ENCODE measurements at places on chromosomes 7 and 10. TPM values are rescaled to one million over a fixed set of nuclear protein-coding genes. Genes with fewer than 3 reads are reported as not detected.

DNA sequence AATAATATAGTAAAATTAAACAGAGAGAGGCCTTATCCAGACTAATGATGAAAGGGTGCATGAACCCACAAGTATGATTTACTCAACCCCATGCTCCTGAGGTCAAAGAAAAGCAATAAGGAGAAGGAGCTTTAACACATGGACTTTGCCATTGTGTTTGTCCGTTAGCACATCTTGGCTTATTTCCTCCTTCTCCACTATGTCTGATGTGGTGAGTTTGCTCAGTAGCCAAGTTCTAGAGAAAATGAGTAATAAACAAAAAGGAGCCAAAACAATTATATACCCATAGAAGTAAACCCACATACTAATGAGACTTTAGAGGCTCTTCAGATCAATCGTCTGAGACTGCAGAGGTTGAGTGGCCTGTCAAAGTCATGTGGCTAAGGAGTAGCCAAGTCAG lies 26.1 kb upstream of the ADD3 start:
- DNase-seq: peak; percentile 70

DNA sequence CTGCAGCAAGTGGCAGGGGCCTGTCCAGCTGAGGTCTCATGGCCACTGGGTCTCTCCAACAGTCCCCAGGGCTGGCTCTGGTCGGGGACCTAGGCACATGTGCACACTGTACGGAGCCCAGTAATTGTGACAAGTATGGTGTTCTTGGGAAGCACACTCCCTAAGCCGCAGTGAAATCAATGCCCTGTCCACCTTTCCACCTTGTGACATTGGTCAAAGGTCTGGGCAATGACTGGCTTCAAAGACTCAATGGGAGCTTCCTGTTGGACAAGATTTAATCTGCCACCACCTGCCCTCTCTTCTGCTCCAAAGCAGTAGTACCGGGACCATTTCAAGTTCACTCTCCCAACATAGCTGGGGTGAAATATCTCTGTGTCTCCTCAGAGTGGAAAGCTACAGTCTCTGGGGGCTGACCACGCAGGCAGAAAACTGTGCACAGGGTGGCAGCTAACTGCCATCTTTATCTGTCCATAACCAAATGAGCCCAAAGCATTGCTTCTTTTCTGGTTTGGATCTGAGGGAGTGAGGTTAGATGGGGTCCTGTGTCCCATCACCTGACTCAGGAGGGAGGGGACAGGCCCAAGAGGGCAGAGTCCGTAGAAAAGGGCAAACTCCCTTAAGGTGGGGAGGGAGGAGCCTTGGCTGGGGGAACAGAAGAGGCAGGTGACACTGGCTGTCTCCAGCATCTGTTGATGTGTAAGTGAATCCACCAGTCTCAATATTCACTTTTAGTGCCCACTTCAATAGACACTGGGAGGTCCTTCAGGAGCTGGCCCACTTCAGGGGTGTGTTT lies 307.7 kb downstream of the TNS3 start:
- DNase-seq: no peak

DNA sequence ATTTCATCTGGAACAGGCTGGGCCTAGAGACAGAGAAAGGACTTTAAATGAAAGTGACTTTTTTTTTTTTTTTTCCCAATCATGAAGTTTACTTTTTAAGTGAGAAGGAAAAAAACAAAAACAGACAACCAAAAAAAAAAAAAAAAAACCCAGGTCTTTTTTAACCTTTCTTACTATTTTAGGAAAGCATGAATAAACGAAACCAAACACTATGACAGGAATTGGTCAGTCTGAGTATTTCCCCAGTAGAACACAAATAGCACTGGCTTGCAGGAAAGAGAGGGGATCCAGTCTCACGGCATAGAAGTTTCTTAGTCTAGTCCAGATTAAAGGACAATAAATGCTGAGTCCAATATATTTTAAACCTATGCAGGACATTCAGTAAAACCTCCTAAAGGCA lies 180.5 kb upstream of the CCDC6 start:
- no peak for DNase-seq

DNA sequence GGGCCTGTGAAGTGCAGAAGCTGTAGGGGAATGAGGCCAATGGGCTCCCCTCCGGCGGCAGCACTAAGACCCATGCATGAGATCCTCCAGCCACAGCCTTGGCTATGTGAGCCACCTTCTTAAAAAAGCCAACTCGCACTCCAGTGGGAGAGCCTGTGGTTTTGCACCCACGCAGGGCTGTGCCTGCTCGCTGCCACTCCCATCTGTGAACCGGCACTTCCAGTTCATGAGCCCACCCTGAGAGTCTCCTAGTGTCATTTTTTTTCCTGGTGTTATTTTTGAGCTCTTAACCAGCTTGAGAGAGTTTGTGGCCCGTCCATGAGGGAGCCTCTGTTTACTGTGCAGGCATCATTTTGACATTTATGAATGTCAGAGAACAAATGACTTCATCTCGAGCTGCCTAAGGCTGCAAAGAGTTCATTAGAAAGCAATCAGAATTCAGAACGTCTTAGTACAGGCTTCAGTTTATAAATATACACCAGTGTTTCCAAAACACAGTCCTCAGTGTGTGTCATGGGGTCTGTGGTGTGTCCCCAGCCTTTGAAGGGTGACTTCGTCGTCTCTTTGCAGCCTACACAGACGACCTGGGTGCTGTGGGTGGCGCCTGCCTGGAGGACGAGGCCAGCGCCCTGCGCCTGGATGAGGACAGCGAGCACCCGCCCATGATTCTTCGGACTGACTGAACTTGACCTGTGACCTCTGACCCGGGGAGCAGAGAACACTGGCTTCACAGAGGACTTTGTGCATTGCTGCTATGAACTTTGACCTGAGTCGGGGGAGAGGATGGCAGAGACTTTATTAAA lies 40.4 kb downstream of the WIPI2 start:
- no peak for DNase-seq

GRCh38 chr7:74222851-74223710 lies 13.3 kb downstream of the LAT2 start:
- DNase-seq: no peak

GRCh38 chr10:11159543-11160215 lies 142.0 kb downstream of the CELF2 start:
- no peak for DNase-seq

GRCh38 chr7:136635751-136636150 lies 232.7 kb upstream of the CHRM2 start:
- DNase-seq: no peak

DNA sequence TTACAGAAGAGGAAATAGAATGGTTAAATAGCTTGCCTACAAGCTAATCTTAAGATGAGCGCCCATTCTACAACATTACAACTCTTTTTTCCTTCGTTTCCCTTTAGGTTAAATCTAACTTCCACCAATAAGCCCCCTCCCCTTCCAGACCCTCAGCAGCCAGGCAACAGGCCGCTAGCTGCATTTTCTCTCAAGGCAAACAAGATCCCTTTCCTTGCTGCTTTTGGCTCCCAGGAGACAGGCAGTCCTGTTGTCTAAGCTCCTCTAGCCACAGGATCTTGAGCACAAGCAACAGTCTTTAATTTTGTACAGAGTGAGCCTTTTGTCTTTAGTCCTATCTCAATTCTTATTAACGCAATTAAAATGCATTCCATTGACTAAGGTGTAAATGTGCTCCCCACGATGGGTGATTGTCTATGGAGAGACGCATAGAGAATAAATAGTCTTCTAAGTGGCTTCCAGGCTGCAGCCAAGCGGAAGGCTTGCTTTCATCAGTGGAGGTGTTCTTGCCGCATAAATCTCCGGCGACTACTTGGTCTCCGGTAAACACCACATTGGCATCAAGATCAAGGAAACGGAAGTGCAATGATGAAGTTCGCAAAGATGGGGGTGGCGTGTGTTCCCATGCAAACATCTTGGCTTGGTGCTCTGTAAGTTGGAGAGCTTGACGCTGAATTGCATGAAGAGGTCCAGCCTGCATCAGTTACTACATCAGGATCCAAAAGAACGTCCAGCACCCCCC lies 181.9 kb upstream of the LYZL2 start:
- DNase-seq: no peak

DNA sequence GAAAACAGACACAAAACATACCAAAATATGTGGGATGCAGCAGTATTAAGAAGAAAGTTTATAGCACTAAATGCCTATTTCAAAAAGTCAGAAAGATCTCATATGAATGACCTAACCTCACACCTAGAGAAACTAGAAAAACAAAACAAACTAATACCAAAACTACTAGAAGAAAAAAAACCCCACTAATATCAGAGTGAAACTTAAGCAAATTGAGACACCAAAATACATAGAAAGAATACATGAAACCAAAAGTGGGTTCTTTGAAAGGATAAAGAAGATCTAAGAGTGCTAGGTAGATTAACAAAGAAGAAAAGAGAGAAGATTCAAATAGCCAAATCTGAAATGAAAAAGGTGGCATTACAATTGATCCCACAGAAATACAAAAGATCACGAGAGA lies 494.1 kb downstream of the SH2D4B start:
- no peak for DNase-seq

GRCh38 chr10:60878224-60878623 lies 65.8 kb downstream of the RHOBTB1 start:
- DNase-seq: no peak

- no peak for DNase-seq
Observed at GRCh38 chr7:154743206-154743605, 259.7 kb downstream of the PAXIP1 start.

GRCh38 chr10:24643679-24644209 lies 79.9 kb downstream of the ARHGAP21 start:
- no peak for DNase-seq

GRCh38 chr10:127242914-127243313 lies 46.5 kb upstream of the INSYN2A start:
- no peak for DNase-seq

DNA sequence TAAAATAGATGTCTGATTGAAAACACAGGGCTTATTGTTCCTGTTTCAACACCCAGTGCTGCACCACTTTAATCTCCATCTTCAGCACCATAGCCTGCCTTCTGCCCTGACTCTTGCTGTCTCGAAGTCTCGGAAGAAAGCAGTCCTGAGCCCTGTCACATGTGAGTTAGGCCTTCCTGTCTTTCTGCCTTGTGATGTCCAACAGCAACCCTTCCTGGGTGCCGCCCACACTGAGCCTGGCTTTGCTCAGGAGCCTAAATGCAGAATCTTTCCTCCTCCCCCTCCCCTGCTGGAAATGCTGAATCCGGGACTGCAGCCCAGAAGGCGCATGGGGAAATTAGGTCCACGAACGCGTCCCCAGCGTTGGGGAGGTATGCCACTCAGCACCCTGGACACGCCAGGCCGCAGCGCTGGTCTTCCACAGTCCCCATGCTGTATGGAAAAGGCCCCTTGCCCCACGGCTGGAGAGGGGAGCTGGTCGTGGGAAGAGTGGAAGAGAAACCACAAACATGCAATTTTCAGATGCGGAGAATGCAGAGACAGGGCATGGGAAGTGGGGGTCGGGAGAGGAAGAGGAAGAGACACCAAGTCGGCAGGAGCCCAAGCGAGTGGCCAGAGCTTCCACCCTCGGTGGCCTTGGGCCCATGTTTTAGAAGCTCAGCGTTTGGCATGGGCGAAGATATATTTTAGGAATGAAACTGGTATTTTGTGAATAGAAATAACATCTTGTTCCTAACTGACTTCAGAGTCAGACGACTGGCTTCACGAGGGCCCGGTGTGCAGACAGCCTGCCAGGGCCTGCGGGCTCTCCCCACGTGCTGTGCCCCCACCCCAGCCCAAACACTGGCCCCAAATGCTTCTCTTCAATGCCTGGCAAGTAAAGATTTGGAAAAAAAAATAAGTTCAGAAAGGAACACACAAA lies 656.1 kb upstream of the FOXK1 start:
- DNase-seq: no peak

DNA sequence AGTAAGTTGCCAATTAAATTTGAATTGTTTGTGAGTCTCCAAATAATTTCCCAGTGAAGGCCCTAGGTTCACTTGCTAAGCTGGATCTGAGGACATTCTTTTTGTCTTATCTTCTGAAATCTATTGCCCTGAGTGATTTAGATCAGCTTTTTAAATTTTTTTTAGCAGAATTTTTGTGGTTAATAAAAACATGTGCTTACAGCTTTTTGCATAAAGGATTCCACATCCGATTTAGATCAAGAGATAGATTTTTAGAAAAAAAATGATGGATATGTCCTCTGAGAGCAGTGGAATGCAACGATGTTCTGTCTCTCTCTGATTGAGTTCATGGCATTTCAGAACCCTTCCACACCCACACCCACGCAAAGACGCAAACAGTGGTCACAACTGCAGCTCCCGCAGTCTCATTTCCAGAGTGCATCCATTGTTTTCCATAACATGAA lies 358.8 kb downstream of the SUGCT start:
- peak; percentile 22 for DNase-seq

GRCh38 chr7:105319578-105319977 lies 69.1 kb downstream of the SRPK2 start:
- no peak for DNase-seq

- DNase-seq: no peak
Observed at GRCh38 chr7:105011831-105012502, 2.0 kb upstream of the KMT2E start.

- peak; percentile 90 for DNase-seq
Observed at GRCh38 chr7:155206318-155207020, 91.2 kb upstream of the INSIG1 start.

DNA sequence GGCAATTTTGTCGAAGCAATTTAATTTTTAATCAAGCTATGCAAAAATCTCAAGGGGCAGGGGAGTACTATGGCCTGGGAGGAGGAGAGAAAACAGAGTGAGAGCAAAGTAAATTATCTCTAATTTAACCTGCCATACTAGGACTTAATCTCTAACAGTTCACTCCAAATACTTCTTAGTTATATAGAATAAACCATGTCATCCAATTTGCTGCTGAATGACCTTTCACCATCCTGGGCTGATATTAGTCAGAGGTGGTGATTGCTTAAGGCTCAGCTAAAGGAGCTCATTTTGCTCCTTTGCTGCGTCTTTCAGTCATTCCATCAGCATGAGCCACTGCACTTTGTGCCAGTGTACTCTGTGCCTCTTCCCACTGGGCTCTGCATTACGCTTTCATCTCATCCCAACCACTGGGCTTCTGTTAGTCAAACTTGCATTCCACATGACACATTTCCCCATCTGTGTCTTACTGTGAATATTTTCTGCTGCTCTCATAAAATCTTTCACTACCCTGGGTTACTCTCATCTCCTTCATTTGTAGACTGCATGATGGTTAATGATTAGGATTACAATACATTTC lies 84.3 kb downstream of the CD36 start:
- peak; percentile 100 for DNase-seq

The OR2A1 gene
- total RNA-seq: not detected

The BCCIP gene
- 68.1 TPM for total RNA-seq

The TYW1B gene
- total RNA-seq: 1.8 TPM

The PAX4 gene
- not detected for total RNA-seq

The MSMB gene
- not detected for total RNA-seq

The VTI1A gene
- total RNA-seq: 33.5 TPM

The DNAAF5 gene
- 25.9 TPM for total RNA-seq

The MKRN1 gene
- 95.7 TPM for total RNA-seq

Data from astrocyte (in vitro differentiated cells and primary cell).